ENCODE measurements at places on chromosomes 11 and 22.
A peak's percentile ranks its signal among the peaks of the same experiment; 100 is the strongest.

DNA sequence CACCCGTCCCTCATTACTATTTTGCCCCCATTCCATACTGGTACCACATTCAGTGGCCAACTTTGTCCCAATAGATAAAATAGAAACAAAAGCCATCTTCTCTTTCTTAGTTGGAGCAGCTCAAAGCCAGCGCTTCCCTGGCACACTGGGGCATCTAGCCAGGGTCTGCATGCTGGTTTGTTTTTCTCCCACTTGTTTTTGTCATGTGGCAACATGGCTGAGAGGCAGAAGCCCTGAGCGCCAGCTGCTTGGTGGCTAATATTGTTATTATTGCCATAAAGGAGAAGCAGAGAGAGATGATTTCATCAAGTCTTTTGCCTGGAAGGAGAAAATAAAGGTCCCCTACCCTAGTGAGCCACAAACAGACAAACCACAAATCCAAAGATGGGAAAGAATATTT, 48.4 kb upstream of the CRTAM start:
- DNase-seq: peak; percentile 53

DNA sequence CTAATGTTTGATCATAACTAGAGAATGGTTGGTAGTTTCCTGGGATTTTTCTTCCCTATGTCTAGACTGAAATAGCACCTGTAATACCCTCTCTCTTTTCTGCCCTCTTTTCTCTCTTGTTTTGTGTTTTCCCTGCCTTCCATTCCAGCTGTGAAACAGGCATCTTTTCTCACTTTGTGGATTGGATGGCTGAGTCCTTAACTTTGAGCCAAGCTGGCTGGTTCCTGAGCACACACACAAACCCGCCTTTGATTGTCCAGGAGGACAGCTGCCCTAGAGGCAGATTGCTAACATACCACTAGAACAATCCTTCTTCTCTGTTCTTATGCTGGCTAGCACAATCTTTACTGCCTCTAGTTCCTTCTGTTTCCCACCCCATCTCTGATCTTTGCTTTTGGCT, 17.7 kb downstream of the CTNND1 start:
- DNase-seq: no peak

DNA sequence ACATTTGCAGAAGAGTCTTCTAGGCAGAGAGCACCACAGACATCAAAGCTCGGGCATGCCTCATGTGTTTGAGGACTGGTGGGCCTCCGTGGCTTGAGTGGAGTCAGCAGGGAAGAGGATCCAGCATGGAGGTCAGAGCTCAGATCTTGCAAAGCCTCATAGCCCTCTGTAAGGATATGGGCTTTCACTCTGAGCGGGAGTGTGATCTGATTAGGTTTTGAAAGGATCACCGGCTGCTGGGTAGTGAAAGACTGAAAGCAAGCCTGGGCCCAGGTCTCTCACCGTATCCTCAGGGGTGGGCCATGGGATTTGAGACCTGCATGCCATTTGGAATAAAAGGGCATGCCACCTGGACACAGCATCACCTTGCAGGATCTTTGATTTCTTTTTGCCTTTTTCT, 112.7 kb downstream of the TEAD1 start:
- DNase-seq: no peak

GRCh38 chr22:44975427-44976262, 34.2 kb downstream of the PHF21B start:
- DNase-seq: peak; percentile 21

GRCh38 chr11:1336836-1337646, 27.6 kb upstream of the TOLLIP start:
- DNase-seq: no peak

GRCh38 chr22:21028277-21029251, 3.8 kb downstream of the SLC7A4 start:
- no peak for DNase-seq
